ENCODE measurements at places on chromosomes 7 and 10. TPM values are rescaled to one million over a fixed set of nuclear protein-coding genes. Genes with fewer than 3 reads are reported as not detected.

Gene CDNF
- total RNA-seq, result 0.67 TPM

Gene WNT2
- total RNA-seq, result not detected

Gene GIMAP6
- total RNA-seq, result 109 TPM

DNA sequence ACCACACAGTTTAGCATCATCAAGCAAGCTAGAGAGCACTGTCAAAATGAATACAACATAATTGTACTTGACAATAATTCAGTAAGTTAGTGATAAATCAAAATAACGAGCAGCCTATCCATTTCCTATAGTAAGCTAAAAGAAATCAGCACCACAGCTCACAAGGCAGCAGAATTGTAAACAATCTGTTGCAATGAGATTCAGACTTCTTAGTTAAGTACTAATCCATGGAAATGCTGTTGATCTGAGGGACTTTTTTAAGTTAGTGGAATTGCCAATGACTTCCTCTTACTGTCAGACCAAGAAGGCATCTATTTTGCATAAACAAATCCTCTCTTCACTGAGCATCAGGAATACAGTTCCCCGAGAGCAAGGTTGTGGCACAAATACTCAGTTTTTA lies 136.6 kb upstream of the CCDC6 start:
- no peaks in the 10 kb centered on the region for H3K4me1 ChIP-seq
- no peak overlapping the region for H3K4me3 ChIP-seq
- H3K27me3 ChIP-seq, result no peaks in the 10 kb centered on the region
- H3K36me3 ChIP-seq, result no peaks in the 10 kb centered on the region
- DNase-seq, result no peak
- no peak overlapping the region for H3K27ac ChIP-seq

DNA sequence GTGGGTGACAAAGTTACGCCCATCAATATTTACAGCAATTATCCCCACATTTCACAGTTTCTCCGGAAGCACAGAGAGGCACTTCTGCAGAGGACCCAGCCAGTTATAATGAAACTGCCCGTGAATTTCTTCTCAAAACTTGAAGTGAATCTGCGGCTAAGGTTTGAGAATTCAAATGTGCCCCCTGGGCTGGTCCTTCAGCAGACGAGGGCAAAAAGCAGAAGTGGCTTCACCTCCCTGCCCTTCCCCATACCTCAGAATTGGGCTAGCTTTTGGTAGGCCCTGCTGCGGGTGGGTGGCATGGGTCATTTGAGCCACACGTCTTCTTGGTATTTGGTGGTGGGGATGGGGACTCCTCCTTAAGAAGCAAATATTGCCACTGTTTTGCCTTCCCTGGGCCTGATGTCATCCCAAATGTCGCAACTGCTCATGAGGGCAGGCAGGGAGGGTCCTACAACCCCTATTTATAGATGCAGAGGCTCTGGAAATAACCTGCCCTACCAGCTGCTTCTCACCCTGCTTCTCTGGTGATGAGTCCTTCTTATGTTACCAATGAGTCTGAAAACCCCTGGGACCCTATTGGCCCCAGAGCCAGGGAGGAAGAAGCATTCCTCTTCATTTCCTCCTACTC lies 16.6 kb upstream of the WDFY4 start:
- H3K4me1 ChIP-seq, result no peaks in the 10 kb centered on the region
- DNase-seq, result no peak
- H3K36me3 ChIP-seq, result no peaks in the 10 kb centered on the region
- H3K4me3 ChIP-seq, result no peak overlapping the region

DNA sequence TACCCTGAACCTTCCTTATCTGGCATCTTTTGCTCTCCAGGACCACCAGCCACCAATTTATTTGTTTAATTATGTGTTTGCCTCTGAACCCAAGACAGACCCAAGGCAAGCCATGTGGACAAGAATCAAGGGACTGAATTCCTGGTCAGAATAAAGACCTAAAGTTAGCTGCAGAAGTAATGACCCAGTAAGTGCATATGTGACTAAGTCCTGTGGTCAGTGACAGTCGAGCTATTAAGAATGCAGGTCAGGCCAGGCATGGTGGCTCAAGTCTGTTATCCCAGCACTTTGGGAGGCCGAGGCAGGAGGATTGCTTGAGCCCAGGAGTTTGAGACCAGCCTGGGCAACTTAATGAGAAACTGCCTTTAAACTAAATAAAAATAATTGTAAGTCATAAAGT lies 139.4 kb downstream of the CCDC71L start:
- H3K4me3 ChIP-seq, result no peak overlapping the region
- no peak overlapping the region for H3K27ac ChIP-seq
- H3K27me3 ChIP-seq, result peaks cover 21% of the 10 kb centered on the region
- H3K36me3 ChIP-seq, result no peaks in the 10 kb centered on the region
- peaks cover 6% of the 10 kb centered on the region for H3K4me1 ChIP-seq
- DNase-seq, result no peak

- peaks cover 9% of the 10 kb centered on the region for H3K27me3 ChIP-seq
- no peak overlapping the region for H3K4me3 ChIP-seq
- DNase-seq, result no peak
- no peak overlapping the region for H3K27ac ChIP-seq
- no peaks in the 10 kb centered on the region for H3K36me3 ChIP-seq
Observed at GRCh38 chr7:28726555-28726954, 231.6 kb downstream of the TRIL start.

DNA sequence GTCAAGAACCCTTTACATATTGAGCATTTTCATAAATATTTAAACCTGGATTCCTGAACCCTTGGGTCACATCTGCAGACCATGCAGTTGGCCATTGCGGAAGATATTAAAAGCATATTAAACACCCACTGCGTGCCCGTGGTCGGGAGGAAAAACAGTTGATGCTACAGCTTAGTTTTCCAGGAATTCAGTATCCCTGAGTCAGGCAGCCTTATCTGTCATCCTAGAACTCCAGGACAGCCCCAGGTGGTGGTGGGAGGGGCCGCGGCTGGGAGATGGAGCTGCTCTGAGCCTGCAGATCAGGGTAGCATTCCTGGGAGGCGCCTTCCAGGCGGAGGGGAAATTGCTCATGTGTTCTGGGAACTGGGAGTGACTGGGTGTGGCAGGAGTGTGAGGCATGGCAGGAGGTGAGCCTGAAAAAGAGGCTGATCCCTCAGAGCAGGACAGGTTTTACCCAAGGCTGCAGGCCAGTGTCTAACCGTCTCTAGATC lies 222.9 kb upstream of the SH2B2 start:
- H3K27ac ChIP-seq, result no peak overlapping the region
- H3K4me3 ChIP-seq, result no peak overlapping the region
- H3K4me1 ChIP-seq, result no peaks in the 10 kb centered on the region
- no peak for DNase-seq

Measured in activated CD4-positive, alpha-beta T cell treated with anti-CD3 and anti-CD28 coated beads, Interleukin-2, amount 10 ng/mL, durations not matched to agents 7 days and 5 days (primary cell).